ENCODE measurements at places on chromosomes 12 and 14.

DNA sequence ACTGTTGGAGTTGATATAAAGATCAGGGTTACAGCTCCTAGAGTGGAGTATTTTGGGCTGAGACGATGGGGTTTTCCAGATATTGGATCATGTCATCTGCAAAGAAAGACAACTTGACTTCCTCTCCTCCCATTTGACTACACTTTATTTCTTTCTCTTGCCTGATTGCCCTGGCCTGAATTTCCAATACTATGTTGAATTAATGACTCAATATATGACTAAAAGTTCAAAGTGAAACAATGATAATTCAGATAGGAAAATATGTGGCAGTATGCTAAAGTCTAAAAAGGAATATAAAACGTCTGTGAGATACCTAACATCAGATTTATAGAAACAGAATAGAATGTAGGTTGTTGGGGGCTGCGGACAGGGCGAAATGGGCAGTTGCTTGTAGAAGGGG, 72.2 kb downstream of the BHLHE41 start:
- no peak for DNase-seq

GRCh38 chr14:102822311-102822863, 45.1 kb downstream of the TRAF3 start:
- no peak for DNase-seq

GRCh38 chr12:48601013-48601756, 31.3 kb upstream of the LALBA start:
- DNase-seq, result no peak

DNA sequence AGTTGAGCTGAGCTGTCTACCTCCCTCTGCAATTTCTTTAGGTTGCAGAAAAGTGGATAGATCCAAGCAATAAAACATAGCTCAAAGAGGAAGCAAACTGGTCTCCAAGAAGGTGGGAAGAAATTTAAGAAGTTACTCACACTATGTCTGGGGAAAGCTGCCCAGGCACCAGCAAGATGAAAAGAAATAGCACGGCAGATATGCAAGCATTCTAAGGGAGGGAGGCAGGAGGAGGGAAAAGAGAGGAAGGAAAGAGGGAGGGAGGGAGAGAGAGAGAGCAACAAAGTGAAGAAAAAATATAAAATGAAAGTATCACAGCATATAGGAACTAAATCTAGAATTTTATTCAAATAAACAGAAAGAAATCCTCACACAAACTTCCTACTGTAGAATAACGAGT, 240.7 kb downstream of the APAF1 start:
- DNase-seq, result no peak

- DNase-seq, result no peak
Observed at GRCh38 chr12:4031703-4032291, 158.6 kb upstream of the PARP11 start.

GRCh38 chr14:94027566-94028449, 1.7 kb downstream of the OTUB2 start:
- no peak for DNase-seq

DNA sequence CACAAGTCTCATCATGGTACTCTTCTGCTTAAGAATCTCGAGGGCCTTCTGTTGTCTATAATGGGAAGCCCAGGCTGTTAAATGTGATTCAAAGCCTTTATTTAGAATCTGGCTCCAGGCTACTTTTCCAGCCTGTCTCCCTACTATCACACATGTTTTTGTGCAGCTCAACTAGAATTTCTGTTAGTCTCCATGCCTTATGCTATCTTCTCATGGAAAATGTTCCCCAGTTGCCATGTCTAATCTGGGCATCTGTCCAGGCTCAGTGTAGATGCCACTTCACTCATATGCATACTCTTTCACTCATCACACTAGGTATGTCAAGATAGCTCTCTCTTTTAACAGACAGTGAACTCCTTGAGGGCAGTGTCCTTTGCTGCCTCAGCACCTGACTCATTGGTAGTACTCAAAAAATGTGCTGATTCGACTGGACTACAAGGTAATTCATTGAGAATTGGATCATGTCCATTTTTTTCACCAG, 145.3 kb downstream of the TTLL5 start:
- DNase-seq, result no peak

DNA sequence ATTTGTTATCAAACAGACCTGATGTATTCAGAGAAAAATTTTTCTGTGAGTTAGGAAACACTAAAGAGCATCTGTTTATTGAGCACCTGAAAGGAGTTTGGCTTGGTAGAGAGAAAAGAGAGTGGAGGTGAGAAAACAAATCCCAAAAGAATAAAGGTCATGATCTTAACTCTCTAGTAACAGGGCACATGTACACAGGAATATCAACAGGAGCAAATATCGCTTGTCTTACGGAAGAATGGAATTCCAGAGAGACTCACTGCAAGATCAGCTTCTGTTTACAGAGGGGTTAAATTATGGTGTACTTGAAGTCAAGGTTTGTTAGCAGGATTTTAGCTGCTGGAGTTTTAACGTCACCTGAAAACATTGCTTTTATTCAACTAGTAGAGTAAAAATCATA, 78.8 kb downstream of the SPPL3 start:
- DNase-seq, result no peak

- no peak for DNase-seq
Observed at GRCh38 chr12:83826112-83826511, 1086.5 kb downstream of the SLC6A15 start.

- no peak for DNase-seq
Observed at GRCh38 chr12:53115891-53116648, 12.8 kb downstream of the SOAT2 start.

GRCh38 chr14:91374879-91375702, 42.5 kb downstream of the CCDC88C start:
- DNase-seq, result peak; percentile 82

DNA sequence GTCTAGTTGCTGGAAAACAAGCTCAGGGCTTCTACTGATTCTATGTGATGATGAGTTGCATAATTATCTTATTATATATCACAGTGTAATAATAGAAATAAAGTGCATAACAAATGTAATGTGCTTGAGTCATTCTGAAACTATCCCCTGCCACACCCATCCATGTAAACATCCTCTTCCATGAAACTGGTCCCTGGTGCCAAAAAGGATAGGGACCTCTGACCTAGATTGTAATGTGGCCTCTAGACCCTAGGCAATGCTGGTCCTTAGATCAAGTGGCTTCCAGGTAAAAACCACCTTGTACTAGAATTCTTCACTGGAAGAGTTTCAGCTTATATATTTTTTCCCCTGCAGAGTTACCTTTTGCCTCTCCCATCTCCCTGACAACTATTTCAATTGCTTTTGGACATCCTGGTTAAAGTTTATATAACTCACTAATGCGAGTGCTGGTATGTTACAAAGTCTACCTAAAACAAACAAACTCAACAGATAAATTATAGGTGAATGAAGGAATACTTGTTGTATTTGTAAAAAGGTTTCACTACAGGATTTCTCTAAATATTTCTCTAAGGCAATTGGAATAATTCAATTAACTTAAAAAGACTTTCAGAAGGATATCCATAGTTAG, 462.5 kb downstream of the NAV3 start:
- no peak for DNase-seq

GRCh38 chr12:130958557-130959140, 4.9 kb downstream of the ADGRD1 start:
- no peak for DNase-seq

- no peak for DNase-seq
Observed at GRCh38 chr14:102219316-102219715, 79.6 kb downstream of the WDR20 start.

DNA sequence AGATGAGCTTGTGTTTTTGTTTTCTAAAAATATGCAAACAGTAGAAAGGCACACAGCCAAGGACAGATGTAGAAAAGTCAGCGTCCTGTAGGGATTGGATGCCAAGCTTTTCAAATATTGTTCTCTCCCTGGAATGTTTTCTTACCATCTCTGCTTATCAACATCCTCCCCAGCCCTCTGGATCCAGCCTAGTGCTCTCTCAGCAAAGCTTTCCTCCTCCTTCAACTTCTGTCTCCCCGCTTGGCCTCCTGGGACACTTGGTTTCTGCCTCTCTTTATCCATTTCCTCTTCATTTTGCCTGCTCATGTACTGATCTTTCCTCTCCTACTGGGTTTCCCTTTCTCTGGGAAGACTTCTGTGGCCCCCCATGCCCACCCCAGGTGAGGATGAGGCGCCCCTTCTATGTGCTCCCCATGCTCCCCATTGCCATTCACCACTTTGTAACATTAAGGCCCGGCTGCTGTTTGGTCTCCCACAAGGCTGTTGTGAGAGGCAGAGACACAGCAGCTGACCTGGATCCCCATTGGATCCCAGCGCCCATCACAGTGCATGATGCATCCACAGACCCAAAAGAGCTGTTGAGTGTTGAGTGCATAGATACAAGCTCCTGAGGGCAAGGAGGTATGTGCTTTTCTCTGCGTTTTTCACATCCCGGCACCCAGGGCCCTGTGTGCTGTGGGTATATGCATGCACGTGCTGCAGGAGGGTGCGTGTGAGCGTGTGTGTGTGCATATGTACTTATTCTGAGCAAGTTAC, 38.2 kb downstream of the EVL start:
- no peak for DNase-seq

GRCh38 chr12:65882486-65882885, 58.2 kb downstream of the HMGA2 start:
- no peak for DNase-seq

DNA sequence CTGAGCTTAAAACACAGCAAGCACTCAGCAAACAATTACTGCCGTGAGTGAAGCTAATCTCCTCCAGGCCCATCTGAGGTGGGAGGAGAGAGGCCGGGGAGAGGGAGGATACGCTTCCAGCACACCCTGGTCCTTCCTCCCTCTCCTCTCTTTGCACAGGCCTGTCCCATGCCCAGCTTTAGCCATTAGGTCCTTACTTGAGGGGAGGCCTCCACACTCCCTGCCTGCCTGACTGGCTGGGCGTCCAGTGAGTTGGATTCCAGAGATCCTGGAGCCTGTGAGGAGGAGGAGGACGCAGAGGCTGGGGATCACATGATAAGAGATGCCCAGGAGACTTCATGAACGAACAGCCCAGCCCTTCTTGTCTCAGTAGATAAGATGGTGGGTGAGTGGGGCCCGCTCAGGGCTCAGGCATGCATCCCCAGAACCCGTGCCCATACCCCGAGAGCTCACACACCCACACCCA, 65.1 kb upstream of the NCOR2 start:
- no peak for DNase-seq

- no peak for DNase-seq
Observed at GRCh38 chr14:72033365-72033764, 101.1 kb downstream of the RGS6 start.

GRCh38 chr12:12079291-12079690, 8.6 kb downstream of the BCL2L14 start:
- no peak for DNase-seq

DNA sequence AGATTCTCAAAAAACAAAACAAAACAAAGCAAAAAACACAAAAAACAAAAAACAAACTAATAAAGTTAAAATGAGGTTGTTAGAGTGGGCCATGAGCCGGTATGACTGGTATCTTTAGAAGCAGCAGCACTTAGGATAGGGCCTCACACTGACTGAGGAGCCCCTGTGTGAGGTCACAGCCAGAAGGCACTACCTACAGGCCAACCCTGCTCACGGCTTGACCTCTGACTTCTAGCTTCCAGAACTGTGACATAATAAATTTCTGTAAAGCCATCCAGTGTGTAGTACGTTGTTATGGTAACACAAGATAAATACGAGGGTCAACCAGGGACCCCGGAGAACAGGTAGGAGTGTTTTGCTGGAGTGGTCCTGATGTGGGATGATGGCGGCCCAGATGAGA, 629.6 kb downstream of the VRK1 start:
- DNase-seq, result no peak
